Activated CD8-positive, alpha-beta memory T cell treated with anti-CD3 and anti-CD28 coated beads for 4 hours (primary cell): ENCODE measurements at places on chromosomes 3 and 15.

- DNase-seq: no peak
Observed at GRCh38 chr15:64092075-64092820, 1.4 kb downstream of the CIAO2A start.

DNA sequence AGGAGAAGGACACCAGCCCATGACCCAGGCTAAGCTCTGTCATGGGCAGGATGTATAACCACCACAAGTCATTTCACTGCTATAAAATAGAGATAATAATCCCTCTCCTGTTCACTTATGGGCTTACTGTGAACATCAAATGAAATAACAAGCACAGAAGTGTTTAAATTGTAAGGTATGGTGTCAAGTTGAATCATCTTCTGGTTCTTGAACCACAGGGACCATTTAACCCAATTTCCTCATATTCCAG is 44.3 kb upstream of the TLE3 start:
- no peak for DNase-seq

DNA sequence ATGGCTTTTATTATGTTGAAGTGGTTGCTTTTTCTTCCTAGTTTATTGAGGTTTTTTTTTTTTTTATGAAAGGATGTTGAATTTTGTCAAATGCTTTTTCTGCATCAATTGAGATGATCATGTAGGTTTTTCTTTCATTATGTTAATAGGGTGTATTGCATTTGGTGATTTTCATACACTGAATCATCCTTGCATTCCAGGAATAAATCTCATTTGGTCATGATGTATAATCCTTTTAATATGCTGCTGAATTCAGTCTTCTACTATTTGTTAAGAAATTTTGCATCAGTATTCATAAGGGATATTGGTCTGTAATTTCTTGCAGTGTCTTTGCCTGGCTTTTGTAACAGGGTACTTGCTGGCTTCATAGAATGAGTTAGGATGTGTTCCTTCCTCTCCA is 11.5 kb upstream of the CLRN1 start:
- no peak for DNase-seq

DNA sequence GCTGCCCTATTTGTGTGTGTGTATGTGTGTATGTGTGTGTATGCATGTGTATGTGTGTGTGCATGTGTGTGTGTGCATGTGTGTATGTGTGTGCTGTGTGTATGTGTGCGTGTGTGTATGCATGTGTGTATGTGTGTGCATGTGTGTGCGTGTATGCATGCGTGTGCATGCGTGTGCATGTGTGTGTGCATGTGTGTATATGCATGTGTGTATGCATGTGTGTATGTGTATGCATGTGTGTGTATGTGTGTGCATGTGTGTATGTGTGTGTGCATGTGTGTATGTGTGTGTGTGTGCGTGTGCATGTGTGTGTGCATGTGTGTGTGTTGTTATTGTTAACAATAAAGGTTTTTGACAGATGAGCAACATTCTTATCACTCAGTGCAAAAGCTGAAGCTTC is 110.8 kb upstream of the HES1 start:
- no peak for DNase-seq

DNA sequence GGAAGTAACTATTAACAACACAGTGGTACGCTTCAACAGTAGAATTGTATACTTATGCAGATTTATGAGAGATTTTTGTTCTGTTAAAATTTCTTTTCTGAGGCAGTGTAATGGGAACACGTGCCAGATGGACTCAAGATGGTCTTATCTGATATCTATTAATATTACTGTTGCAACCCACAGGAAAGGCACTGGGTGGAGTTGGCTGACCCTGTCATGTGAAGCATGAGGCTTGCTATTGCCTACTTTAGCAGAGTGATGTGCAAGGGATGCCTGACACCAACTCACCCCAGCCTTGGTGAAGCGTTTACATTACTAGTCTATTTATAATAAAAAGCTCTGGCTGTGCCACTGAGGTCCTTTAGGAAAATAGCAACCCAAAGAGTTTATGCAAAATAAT is 19.8 kb upstream of the ARNT2 start:
- no peak for DNase-seq

- DNase-seq: no peak
Observed at GRCh38 chr3:165837058-165837525, at the start of gene BCHE. Gene BCHE, minus strand, starts transcription at chr3:165837423. Its CDS starts 6,390 bp downstream, at chr3:165831033.

DNA sequence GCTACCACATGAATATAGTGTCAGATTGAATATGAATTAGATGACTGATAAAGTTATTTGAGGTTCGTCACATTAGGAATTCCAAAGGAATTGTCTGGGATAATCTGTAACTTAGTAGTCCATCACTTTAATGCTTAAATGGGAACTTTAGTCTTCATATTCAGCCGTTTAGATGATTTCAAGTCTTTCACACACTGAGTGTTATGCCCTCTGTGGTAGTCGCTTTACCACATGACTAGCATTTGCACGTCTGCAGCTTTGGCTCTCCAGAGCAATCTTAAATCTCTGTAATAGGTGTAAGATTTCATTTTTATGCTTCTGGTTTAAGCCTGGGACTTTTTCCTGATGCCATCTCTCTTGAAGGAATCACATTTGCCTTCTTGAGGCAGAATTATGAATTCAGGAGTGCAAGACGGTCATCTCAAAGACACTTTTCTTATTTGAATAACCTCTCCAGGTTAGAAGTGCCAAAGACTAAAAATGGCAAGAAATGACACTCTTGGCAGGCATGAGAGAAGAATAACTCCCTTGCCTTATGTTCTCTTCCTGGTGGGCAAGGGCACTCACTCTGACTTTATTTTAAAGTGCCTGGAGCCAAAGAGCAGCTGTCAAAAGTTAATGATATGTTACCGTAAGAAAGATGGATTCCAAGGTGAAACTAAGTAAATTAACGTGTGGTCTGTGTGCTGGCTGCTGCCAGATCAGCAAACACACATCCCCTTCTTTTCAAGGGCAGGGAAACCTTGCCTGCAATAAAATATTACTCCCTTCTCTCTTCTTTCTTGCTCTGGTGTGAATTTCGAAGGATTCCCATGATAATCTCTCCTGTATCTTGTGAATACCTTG is 153.3 kb downstream of the B3GALNT1 start:
- no peak for DNase-seq

DNA sequence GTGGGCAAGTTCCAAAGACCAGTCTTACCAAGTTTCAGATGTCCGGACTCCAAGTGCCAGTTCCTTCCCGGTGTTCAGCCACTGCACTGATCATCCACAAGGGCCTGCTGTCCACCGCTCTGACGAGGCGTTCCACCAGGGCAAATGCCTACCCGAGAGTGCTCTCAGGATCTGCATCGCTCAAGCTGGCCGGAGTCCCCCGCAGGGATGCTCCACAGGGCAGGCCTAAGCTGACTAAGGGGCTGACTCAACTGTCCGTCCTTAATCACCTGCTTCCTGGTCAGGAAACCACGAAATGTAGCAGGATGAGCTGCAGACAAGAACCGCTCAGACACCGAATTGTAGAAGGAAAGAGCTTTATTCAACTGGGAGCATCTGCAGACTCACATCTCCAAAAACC is 341.6 kb downstream of the KCNH8 start:
- no peak for DNase-seq

- DNase-seq: no peak
Observed at GRCh38 chr3:122024800-122025199, 2.8 kb upstream of the ILDR1 start.

GRCh38 chr3:15496341-15496664 is 25.2 kb downstream of the COLQ start:
- DNase-seq: no peak

- no peak for DNase-seq
Observed at GRCh38 chr3:55805169-55805568, 318.1 kb upstream of the WNT5A start.

GRCh38 chr15:32029409-32029861 is 880 bp upstream of the CHRNA7 start:
- DNase-seq: no peak

GRCh38 chr3:9352917-9353752 is 9.7 kb upstream of the THUMPD3 start:
- DNase-seq: peak; percentile 23

- DNase-seq: no peak
Observed at GRCh38 chr3:71551311-71551919, 32.1 kb downstream of the FOXP1 start.

DNA sequence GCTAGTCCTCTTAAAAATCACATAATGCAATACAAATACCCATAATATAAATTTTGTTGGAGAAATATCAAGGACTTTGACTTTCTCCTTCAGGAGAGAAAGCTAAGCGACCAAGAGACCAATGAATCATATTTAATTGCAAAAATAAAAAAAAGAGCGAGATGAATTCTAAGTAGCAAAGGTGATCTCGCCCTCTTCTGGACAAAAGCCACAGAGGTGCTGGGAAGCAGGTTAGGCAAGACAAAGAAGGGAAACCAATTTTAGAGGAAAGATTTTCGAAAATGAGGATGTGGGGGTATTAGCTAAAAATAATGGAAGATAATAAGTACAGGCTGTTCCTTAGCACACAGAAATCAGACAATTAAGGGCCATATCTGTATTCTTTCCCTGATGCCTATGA is 111.4 kb upstream of the PLAAT1 start:
- no peak for DNase-seq
